ENCODE measurements at places on chromosomes 6 and 20.

- DNase-seq, result peak; percentile 34
These were observed 25.0 kb downstream of the HEBP2 start for GRCh38 chr6:138428944-138429598.

DNA sequence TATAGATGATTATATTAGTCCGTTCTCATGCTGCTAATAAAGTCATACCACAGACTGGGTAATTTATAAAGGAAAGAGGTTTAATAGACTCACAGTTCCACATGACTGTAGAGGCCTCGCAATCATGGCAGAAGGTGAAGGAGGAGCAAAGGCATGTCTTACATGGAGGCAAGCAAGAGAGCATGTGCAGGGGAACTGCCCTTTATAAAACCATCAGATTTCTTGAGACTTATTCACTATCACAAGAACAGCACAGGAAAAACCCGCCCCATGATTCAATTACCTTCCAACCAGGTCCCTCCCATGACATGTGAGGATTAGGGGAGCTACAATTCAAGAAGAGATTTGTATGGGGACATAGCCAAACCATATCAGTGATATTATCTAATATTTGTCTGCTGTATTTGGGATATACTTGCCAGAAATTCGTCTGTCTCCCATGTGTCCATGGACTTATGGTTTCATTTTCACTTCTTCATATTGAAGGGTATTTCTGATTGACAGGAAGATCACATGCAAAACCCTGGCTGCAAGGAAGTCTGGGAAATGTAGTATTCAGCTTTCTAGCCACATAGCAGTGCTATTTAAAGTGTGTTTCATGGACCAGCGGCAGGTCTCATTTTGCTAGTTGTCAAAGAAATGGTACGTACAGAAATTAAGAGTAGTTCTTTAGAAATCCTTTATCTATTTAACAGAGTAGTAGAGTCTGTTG lies 50.5 kb upstream of the PAK5 start:
- DNase-seq, result no peak

DNA sequence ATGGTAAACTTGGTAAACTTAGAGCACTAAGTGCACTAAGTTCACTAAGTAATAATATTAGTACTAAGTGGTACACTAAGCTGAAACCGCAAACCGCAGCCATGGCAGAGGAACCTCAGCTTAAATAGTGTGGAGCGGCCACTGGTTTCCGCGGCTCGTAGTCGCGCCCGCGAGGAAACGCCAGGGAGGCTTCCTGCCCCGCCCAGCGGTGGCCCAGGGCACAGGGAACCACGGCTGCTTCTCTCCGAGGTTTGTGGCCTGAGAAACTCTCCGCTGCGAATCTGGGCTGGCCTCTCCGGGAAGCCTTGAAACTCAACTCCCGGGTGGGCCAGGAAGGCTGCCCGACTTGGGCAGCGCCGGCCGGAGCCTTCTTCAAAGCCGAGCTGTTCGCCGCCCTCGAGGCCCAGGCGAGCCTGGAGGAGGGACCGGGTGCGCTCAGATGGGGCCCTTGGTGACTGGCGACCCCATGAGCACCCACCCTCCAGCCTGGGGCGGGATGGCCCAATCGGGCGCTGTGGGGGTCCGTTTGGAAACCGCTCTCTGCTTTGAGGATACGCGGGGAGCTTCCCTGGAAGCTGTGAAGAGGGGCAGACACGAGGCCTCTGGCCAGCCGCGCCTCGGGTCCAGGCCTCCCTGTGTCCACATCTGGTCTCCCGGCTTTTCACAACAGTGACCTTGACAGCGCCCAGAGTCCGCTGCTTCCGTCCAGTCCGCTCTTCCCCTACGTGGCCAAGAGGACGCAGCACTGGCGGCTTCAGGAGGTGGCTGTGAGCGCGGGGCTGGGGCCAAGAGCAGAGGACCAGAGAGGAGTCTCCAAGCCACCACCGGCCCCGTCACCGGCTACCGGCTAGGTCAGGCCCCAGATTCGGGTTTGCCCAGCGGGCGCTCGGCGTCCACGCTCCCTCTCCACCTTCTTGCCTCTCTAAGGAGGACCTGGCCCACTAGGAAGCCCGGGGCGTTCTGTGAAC lies 25.4 kb upstream of the HLA-E start:
- DNase-seq, result no peak

DNA sequence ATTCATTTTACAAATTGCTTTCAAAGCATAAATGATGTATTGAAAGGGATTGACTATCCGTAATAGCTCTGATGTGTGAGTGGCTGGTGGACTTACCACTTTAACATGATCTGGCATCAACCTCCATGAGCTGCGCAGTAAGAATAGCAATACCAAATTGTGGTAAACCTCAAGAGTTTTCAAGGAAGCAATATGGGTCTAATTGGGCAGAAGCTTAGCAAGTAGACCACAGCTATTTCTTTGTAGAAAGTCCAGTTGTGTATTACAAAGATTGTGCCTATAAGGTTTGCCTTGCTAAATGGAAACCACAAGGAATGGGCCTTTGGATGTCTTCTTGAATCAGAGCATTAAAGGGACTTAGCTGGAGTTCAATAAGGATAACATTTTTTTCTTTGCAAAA lies 736.6 kb downstream of the KIF16B start:
- no peak for DNase-seq

- DNase-seq, result no peak
These were observed 142.3 kb downstream of the TBXT start for GRCh38 chr6:166025149-166025898.

GRCh38 chr6:143397227-143398222 lies 53.0 kb downstream of the ADAT2 start:
- DNase-seq, result no peak

- no peak for DNase-seq
These were observed at the start of gene NKAIN2 for GRCh38 chr6:123803504-123804013. TSS of gene NKAIN2 (plus strand) at chr6:123803865.

GRCh38 chr20:43287637-43288036 lies 97.9 kb upstream of the PTPRT start:
- DNase-seq, result no peak

DNA sequence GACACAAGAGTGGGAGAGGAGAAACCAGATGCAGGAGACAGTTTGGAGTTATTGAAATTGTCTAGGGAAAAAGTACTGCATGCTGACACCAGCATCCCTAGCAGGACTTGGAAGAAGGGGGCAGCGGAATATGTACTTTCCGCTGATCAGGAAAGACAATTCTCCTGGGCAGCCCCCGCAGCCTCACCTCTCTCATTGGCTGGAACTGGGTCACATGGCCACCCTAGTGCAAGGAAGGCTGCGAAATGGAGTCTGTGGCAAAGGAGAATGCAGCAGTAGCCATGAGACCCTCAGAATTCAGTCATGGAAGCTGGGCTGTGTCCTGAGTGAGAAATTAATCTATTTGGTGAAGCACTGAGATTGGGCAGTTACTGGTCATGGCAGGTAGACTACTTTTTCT lies 131.3 kb downstream of the CLIC5 start:
- DNase-seq, result no peak

DNA sequence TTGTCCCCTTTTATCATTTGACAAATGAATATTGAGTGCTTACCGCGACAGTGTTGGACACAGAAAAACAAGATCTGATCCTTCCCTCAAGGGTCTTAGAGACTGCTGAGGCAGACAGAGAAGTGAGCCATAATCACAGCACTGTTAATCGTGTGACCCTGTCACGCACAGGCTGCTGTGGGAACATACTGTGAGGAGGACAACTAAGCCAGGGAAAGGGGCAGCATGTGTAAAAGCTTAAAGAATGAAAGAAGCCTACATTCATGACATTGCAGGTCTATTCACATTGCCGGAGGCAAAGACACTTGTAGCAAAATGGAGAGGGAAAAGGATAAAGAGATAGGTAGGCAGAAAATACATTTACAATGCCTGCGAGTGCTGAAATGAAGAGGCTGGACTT lies 32.7 kb downstream of the TRDN start:
- DNase-seq, result peak; percentile 8

DNA sequence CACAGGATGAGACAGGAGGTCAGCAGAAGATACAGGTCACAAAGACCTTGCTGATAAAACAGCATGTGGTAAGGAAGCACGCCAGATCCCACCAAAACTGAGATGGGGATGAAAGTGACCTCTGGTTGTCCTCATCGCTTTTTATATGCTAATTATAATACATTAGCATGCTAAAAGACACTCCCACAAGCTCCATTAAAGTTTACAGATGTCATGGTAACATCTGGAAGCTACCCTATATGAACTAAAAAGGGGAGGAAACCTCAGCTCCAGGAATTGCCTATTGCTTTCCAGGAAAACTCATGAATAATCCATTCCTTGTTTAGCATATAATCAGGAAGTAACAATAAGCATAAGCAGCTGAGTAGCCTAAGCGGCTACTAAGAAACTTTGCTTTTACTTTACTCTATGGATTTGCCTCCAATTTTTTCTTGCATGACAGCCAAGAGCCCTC lies 8.4 kb upstream of the RIN2 start:
- DNase-seq, result no peak

DNA sequence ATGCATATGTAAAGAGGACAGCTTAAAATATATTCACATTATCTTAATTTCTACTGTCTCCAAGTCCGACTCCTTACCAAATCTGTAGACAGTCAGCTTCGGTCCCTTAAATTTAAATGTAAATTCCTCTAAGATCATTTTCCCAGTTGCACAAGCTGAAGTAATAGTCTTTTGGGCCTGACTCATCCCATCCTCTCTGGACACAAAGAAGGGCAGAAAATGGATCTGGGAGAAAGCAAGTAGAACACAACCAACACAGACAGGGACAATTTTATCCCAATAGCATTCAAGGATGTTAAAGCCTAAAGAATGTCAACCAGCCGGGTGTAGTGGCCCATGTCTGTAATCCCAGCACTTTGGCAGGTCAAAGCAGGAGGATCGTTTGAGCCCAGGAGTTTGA lies 228.3 kb downstream of the ARHGAP18 start:
- no peak for DNase-seq

DNA sequence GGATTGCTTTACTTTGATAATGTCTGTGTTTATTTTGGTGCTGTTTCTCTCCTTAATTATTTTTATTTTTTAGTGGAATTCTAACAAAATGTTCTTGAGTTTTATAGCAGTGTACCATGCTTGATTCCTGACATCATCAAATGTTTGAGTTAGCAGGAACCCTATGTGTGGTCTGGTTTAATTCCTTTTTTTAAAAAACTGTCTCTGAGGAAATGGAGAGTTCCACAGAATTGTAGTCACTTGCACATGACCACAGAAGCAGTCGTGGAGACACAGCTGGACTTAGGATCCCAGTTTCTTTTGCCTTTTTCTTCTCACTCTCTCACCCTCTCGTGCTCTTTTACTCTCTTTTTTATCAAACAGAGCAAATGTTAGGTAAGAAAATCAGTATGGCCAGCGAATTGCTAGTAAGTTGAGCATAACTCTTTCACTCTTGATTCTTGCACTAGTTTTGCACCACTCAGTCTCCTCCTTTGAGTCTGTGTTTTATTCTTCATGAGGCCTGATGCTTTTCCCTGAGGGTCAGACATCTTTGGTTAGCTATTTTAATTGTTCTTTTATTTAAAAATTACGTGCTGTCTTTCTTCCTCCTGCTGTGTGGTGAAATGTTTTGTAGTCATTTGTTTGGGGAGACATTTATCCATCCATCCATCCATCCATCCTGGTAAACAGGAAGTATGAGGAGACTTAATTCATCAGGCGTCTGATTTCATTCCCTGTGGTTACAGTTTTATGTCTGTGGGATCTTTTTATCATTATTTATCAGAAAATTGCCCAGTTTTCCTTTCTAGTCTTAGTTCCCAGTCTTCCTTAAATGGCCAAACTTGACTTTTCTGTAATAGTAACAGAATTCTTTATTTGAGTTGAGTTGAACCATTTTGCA lies 83.0 kb downstream of the SCAF8 start:
- DNase-seq, result no peak

- peak; percentile 45 for DNase-seq
These were observed 39.8 kb downstream of the GNAS start for GRCh38 chr20:58892141-58892931.

GRCh38 chr6:53925891-53926290 lies 131.1 kb downstream of the LRRC1 start:
- no peak for DNase-seq

DNA sequence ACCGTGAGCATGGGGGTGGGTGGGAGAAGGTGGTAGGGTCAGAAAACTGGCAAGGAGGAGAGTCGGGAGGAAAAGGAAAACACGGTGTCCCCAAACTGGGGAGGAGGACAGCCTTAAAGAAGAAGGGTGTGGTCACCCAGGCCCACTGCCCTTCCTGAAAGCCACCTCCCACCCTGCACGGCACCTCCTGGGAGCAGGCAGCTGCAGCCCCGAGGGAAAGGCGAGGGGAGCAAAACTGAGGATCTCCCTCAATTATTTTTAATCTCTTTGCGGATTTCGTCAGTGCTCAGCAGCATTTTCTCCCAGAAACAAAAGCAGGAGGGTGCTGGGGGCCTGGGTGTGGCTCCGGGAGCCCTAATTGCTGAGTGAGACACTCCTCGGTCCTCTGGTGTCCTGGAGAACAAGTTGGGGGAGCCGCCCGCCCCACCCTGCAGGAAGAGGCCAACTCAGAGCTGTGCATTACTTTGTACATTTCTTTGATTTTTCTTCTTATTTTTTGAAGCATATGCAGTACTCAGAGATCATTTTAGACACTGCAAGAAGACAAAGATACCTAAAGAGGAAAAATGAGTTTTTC lies 56.4 kb downstream of the RIOK1 start:
- no peak for DNase-seq

DNA sequence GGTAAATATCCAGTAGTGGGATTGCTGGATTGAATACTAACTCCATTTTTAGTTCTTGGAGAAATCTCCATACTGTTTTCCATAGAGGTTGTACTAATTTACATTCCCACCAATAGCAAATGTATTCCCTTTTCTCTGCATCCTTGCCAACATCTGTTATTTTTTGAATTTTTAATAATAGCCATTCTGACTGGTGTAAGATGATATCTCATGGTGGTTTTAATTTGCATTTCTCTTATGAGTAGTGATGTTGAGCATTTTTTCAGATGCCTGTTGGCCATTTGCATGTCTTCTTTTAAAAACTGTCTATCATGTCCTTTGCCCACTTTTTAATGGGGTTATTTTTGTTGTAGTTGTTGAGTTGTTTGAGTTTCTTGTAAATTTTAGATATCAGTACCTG lies 253.2 kb downstream of the HAO1 start:
- DNase-seq, result no peak

GRCh38 chr6:127972815-127973214 lies 72.0 kb upstream of the THEMIS start:
- DNase-seq, result no peak

DNA sequence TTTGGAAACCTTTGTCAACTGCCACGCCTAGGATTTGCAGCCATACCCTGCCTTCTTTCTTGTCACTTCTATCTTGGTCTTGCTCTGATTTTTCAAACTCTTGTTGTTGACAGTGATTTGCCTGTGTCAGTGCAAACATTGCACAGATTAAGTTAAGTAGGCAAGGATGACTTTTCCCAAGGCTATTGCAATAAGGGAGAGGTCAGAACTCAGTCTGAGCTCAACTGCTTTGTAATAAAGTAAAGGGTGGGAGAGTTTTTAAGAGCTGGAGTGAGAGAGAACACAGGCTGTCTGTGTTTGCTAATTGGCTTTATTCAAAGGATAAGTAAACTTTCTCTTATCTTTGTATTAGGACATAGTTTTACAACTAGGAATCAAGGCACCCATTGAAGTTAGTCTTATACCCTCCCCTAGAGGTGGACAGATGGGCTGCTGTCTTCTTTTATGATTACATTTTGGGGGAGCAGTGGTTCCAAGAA lies 448.6 kb downstream of the PHF3 start:
- no peak for DNase-seq

Data from NCI-H1417 treated with DMSO at 0.1 percent for 48 hours (cell line).